ENCODE measurements at places on chromosomes 11 and 22. TPM values are rescaled to one million over a fixed set of nuclear protein-coding genes. Genes with fewer than 3 reads are reported as not detected.

SLC17A6 gene
- total RNA-seq: not detected

OR52I1 gene
- not detected for total RNA-seq

- DNase-seq: no peak
Observed at GRCh38 chr11:121323046-121323607, 30.6 kb downstream of the SC5D start.

SLC5A1 gene
- not detected for total RNA-seq

DNA sequence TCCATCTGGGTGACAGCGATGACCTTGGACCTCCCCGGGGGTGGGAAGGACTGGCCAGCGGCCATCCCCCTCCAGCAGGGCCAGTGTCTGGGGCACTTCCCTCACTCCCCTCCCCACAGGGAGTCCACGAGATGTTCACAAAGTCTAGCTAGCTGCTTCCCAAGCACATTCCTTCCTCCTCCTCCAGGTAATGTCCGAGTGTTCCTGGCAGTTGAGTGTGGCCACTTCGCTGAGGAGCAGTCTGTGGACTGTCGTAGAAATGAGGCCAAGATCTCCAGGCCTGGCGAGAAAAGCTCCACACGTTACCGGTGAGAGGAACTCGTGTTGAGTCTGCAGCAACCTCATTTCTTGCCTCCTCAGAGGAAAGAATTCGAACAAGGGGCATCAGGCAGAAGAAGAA is 425.5 kb downstream of the BRD1 start:
- peak; percentile 25 for DNase-seq

DNA sequence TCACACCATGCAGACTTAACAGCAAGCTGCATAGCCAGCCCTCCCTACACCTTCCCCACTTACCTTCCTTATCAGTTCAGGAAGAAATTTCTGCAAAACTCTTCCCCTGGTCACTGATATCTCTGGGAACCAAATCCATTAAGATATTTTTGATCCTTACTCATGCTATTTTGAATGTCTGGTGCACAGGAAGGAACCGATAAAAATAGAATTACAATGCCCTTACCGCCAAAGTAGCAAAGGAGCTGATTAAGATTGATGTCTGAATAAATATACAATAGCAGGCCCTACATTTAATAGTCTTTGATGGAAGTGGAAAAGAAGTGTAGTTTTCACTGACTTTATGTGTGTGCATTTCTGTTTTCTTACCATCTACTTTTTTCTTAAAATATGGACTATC is 117.3 kb downstream of the MPPED2 start:
- DNase-seq: no peak

DNA sequence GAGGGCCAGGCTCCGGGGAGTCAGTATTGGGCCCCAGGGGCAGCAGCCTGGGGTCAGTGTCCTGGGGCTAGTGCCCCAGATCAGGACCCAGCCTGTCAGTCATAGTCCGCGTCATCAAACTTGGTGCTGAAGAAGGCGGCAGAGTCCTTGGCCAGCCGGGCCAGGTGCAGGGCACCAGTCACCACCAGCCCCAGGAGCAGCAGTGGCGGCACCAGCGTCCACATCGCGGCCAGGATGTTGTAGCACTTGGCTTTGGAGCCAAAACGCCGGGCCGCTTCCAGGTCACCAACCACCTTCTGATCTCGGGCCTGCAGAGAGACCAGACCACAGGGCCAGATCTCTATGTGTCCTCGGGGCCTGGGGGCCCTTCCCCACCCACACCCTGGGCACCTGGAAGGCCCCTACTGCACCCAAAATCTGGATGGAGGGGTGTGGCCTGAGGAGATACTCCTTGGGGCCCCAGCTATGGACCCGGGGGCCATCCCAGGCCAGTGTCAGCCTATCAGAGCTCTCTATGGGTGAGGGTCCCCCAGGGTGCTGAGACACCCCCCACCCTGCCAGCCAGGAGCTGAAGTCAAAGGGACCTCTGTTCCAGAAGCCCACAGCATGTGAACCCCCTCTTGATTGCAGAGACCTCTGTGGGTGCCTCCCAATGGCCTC is 790 bp downstream of the IFITM5 start:
- DNase-seq: no peak

OR52N2 gene
- not detected for total RNA-seq

All from ureter (tissue), 1 donor.